A172 (cell line): ENCODE measurements at places on chromosomes 5 and 9. TPM values are rescaled to one million over a fixed set of nuclear protein-coding genes. Genes with fewer than 3 reads are reported as not detected.

The C8G gene
- not detected in 2 replicates for total RNA-seq

The PDCD1LG2 gene
- total RNA-seq, result 1.1 TPM in 2 replicates

The IL4 gene
- total RNA-seq, result not detected in 2 replicates

The TLR4 gene
- total RNA-seq, result 11.6 and 18.5 TPM in 2 replicates

The RRAGA gene
- total RNA-seq, result 35.5 and 37.0 TPM in 2 replicates

The SLC36A3 gene
- not detected in 2 replicates for total RNA-seq

The CLK4 gene
- total RNA-seq, result 13.6 and 15.1 TPM in 2 replicates

The SWI5 gene
- total RNA-seq, result 110 and 118 TPM in 2 replicates

The CTSV gene
- total RNA-seq, result 41.3 and 41.7 TPM in 2 replicates

The ERMP1 gene
- 3.2 and 4.1 TPM in 2 replicates for total RNA-seq

The ZBED3 gene
- total RNA-seq, result 0.71 and 0.89 TPM in 2 replicates

The CEP72 gene
- total RNA-seq, result 4.6 and 14.8 TPM in 2 replicates

The SLC6A3 gene
- not detected in 2 replicates for total RNA-seq

The PTCD2 gene
- 17.3 and 21.2 TPM in 2 replicates for total RNA-seq

The NR4A3 gene
- 0.02 TPM in 1 of 2 replicates, not detected in the other for total RNA-seq

The CD72 gene
- total RNA-seq, result 0.12 and 0.48 TPM in 2 replicates

The PCA3 gene
- total RNA-seq, result not detected in 2 replicates

The PRDM9 gene
- not detected in 2 replicates for total RNA-seq

The MYMK gene
- total RNA-seq, result not detected in 2 replicates

The SLC23A1 gene
- total RNA-seq, result not detected in 2 replicates

The IL33 gene
- not detected in 2 replicates for total RNA-seq

The MEF2C gene
- total RNA-seq, result 0.41 and 2.4 TPM in 2 replicates

The SLC6A7 gene
- not detected in 2 replicates for total RNA-seq

The NIPAL4 gene
- total RNA-seq, result 1.2 and 1.5 TPM in 2 replicates

The FOXD4 gene
- total RNA-seq, result 0.47 and 0.65 TPM in 2 replicates

The BAAT gene
- total RNA-seq, result not detected in 2 replicates

The HRH2 gene
- total RNA-seq, result 0.46 and 0.88 TPM in 2 replicates

The PCDHA5 gene
- total RNA-seq, result 0.10 and 0.12 TPM in 2 replicates

The MZB1 gene
- not detected in 2 replicates for total RNA-seq

The PCDHGA12 gene
- total RNA-seq, result 0.31 TPM in 1 of 2 replicates, not detected in the other

The PCDHGA9 gene
- total RNA-seq, result 2.8 and 3.4 TPM in 2 replicates

The CAMLG gene
- 37.8 and 45.5 TPM in 2 replicates for total RNA-seq

The FKTN gene
- total RNA-seq, result 30.9 and 31.0 TPM in 2 replicates

The IER5L gene
- total RNA-seq, result 53.3 and 55.8 TPM in 2 replicates
